ENCODE measurements at places on chromosomes 5 and 9. TPM values are rescaled to one million over a fixed set of nuclear protein-coding genes. Genes with fewer than 3 reads are reported as not detected.

The FRMD3 gene
- 3.9 TPM for total RNA-seq

The HAVCR1 gene
- not detected for total RNA-seq

The LHX6 gene
- not detected for total RNA-seq

The NDUFAF2 gene
- total RNA-seq = 34.3 TPM

The IFNA2 gene
- not detected for total RNA-seq

The PRRT1B gene
- not detected for total RNA-seq

The BTF3 gene
- 213 TPM for total RNA-seq

The NUTM2F gene
- not detected for total RNA-seq

The GFPT2 gene
- 1.1 TPM for total RNA-seq

The ZBTB34 gene
- 4.2 TPM for total RNA-seq

The F12 gene
- total RNA-seq = 0.25 TPM

The ALDH7A1 gene
- total RNA-seq = 53.8 TPM

The PIP5K1B gene
- total RNA-seq = 0.06 TPM

The LCN1 gene
- total RNA-seq = not detected

The MED7 gene
- 8.4 TPM for total RNA-seq

The ANXA2R gene
- total RNA-seq = 1.5 TPM

The BNIP1 gene
- total RNA-seq = 17.4 TPM

The GABRA1 gene
- under 0.01 TPM for total RNA-seq

The PTRH1 gene
- 36.9 TPM for total RNA-seq

The CXCL14 gene
- total RNA-seq = not detected

The C9orf50 gene
- total RNA-seq = 0.13 TPM

Measured in aortic smooth muscle cell (primary cell).